IPS DF 6.9 (cell line): ENCODE measurements at places on chromosomes 1 and 21.
A peak's percentile ranks its signal among the peaks of the same experiment; 100 is the strongest.

DNA sequence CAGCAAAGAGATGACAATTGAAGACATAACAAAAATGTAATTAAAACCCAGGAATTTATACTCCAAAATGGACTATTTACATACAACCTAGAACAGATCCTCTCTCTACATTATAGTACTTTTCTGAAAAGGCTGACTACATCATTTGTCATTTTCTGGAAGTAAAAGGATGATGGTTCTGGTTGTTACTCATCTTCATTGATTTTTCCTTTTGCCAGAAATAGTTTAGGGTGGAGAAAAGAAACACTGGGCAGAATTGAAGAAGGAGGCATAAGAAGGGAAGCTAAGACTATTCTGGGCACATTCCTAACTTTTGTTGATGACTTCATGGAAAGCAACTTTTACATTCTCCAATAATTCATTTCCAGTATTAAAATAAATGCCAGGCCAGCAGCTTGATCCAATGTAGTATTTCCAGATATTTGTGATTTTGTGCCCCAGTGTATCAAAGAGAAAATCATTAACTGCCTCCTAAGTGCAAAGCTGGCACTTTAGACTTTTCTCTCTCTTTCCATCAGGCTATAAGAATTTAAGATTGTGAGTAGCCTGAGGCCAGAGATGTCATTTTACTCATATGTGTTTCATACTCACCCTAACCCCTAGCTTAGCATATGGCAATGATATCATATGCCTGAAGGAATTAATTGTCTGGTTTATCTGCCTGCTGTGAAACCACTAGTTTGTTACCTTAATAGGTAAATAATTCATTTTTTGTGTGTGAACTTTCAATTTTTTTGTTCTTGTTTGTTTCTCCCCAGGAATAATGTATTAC lies 369.5 kb upstream of the LYPLAL1 start:
- no peak for DNase-seq

GRCh38 chr1:112614460-112615065 lies 4.4 kb downstream of the ST7L start:
- no peak for DNase-seq

DNA sequence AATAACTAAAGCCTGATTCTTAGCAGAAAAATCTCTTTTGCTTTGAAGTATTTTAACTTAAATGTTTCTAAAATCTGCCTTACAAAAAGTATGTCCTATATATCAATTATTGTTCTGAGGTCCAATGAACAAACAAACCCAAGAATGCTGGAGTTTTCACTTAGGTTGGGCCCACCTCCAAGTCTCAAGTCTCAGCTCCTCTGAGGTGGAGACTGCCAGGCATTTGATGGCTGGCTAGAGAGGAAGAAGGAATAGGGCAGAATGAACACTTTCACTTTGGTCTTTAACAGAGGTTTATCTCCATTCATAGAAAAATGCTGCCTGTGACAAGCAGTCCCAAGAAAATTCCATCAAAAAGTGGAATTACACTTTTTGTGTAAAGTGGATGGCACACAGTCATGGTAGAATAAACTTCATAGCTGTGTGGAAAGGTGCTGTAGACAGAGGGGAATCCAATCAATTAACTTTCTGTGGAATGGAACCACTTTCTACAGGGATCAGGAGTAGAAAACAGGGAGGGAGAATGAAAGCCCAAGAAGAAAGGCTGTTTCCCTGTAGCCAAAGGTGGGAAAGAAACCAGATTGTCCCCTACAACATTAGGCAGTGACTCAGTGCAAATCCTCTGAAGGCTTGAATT lies 349.4 kb upstream of the RUNX1 start:
- no peak for DNase-seq

DNA sequence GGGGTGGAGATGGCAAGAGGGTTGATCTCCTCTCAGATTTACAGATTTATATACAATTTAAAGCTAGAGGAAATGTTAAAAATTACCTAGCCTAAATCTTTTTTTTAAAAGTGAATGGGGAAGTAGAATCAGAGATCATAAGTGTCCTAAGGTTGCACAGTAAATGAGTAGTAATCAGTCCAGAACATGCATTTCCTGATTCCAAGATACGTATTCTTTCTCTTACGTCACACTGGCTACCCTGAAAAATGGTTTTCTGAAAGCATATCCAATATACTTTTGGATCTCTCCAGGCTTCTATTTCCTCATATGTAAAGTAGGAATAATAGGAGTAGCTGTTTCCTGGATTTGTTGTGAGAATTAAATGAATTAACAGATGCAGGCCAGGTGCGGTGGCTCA lies 11.7 kb downstream of the GADD45A start:
- DNase-seq = no peak

GRCh38 chr1:5620997-5621396 lies 371.2 kb downstream of the NPHP4 start:
- DNase-seq = peak; percentile 16

GRCh38 chr1:114353262-114353661 lies 157.7 kb downstream of the TRIM33 start:
- DNase-seq = no peak

DNA sequence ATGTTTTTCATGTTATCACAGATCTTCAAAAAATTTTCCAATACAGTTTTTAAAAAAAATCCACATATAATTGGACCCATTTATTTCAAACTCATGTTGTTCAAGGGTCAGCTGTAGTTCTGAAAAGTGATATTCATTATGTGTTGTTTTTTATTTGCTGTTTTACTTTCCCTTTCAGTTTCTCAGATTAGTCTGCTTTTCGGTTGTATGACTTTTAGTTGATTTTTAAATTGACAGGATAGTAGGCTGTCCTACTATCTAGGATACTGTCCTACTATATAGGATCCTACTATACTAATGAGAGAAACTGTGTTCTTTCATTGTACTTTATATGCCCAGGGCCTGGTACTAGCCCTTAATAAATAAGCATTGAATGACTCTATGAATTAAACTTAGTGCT lies 33.6 kb upstream of the GPR52 start:
- no peak for DNase-seq

DNA sequence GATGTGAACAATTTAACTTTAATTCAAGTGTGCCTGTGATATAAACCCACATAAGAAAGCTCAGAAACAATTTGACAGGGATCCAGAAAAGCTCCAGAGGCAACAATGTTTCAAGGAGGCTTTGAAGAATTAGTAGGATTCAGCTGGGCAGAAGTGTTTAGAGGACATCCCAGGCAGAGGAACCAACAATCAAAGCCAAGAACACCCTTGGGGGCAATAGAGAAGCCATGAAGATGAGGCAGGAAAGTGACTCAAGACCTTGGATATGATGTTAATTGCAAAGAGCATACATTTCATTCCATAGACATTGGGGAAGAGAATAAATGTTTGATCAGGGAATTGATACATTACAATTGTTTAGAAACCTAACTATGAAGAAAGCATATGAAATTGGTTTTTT lies 280.3 kb downstream of the LTN1 start:
- no peak for DNase-seq

- DNase-seq = no peak
These were observed 15.2 kb upstream of the PLEKHO1 start for GRCh38 chr1:150134537-150134936.

DNA sequence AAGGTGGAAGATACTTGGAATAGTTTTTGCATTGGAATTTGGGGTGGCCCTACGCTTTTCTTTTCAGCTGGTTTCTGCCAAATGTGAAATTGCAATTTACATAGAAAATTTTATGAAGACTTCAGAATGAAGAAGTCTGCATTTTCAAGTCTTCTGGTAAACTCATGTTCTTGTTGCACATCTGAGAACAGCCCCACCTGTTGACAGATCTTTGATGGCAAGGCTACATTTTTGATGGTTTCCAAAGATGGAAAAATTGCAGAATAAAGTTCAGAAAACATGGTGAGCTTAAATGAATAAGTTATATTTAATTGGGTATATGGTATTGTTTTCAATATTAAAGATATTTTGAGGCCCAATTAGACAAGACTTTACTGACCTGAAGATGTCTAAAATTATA lies 25.4 kb downstream of the OLFM3 start:
- DNase-seq = no peak

GRCh38 chr21:37374027-37374426 lies 7.5 kb downstream of the DYRK1A start:
- DNase-seq = no peak

GRCh38 chr1:209723756-209724693 lies 19.4 kb downstream of the HSD11B1 start:
- no peak for DNase-seq

DNA sequence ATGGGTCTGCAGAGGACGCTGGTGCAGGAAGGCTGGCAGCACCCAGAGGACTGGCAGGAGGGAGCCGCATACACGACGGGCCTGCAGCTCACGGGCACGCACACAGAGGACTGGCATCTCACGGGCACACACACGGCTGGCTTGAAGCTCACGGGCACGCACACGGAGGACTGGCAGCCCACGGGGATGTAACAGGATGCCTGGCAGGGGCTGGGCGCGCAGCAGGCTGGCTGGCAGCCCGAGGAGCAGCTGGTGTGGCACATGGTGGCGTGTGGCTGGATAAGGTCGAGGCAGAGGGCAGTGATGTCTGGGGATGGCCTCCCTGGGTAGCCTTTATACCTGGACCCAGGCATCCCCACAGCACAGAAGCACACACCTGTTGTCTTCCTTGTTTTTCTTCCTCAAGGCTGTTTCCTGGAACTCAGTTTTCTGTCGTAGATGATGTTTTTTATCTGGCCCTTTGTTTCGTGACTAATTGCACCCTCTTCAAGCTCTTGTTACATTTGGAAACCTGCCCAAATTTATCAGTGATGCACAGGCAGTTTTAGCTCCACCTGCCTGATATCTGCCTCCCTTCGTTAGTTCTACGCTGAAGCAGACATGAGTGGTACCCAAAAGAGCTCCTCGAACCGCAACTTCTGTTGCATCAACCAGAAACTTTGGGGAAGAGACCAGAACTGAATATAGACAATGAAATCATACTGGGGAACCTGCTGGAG lies at the start of gene KRTAP12-1:
KRTAP12-1 (minus strand) TSS at position 303 of the 719 bp plus-strand sequence; CDS start at position 263, 40 bp downstream.
- no peak for DNase-seq

DNA sequence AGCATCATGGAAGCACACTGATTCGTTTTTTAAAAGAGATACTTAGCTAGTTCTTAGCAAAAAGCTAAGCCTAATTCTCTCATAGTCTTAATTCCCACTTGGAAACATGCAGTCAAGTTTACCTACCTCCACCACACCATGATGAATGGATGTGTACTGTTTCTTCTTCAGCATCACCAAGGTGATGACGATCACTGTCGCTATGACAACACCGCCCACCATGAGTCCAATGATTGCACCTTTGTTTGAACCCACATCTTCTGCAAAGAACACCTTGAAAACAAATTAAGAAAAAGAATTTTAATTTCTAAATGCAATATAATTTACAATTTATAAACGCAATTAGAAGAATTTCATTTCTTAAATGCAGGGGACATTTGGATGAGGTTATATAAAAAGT lies 156.8 kb downstream of the GABPA start:
- no peak for DNase-seq

- DNase-seq = no peak
These were observed at the start of gene CHI3L1 for GRCh38 chr1:203186446-203187303. Gene CHI3L1 (minus strand): TSS chr1:203186704. CDS start chr1:203186623, 81 bp downstream.

GRCh38 chr1:94143809-94144176 lies 22.8 kb upstream of the ABCA4 start:
- DNase-seq = no peak

- no peak for DNase-seq
These were observed 101.3 kb upstream of the ACTL8 start for GRCh38 chr1:17653728-17654351.

- DNase-seq = no peak
These were observed 738 bp downstream of the INTS7 start for GRCh38 chr1:212034516-212035122.

- DNase-seq = no peak
These were observed 47.6 kb downstream of the KCNJ6 start for GRCh38 chr21:37868446-37869295.

DNA sequence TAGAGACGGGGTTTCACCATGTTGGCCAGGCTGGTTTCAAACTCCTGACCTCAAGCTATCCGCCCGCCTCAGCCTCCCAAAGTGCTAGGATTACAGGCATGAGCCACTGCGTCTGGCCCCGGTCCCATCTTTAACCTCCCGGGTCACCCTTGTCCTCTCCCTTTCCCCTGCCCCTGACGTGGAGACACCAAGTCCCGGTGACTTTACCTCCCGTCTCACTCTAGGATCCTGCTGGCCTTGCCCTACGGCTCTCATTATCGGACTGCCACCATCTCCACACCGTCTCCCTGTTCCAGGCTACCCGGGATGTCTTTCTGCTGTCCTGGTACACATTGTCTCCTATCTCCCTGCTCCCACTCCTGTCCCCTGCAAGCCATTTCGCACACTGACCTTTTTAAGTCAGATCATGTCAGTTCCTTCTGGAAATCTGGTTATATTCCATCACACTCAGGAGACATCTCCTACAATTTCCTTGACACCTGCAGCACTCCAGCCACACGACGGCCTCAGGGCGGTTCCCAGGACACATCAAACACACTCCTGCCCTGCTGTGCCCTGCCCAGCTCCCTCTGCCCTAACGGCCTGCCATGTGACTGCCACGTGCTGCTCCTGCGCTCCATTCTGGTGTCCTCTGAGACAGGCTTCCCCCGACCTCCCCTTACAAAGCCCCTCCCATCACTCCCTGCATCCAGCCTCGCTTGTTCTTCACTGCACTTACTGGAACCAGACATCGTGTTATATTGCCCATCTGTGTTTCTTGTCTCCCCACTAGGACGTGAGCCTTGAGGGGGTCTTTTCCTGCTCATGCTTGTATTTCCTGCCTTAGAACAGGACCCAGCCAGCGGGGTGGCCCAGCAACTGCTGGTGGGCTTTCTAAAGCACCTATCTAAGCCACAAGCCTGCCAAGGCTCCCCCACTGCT lies 32.7 kb downstream of the TTC39A start:
- no peak for DNase-seq

DNA sequence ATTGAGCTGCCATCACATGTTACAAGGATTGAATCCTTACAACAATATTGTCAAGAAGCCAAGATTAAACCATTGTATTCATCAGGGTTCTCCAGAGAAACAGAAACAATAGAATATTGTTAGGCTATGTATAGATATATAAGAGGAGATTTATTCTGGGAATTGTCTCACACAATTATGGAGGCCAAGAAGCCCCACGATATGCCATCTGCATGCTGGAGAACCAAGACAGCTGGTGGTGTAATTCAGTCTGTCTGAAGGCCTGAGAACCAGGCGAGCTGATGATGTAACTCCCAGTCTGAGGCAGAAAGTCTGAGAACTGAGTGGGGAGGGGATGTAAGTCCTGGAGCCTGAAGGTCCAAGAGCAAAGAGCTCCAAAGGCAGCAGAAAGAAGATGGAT lies 14.5 kb upstream of the TTF2 start:
- DNase-seq = no peak

- no peak for DNase-seq
These were observed 16.6 kb downstream of the DDI2 start for GRCh38 chr1:15633756-15634420.
